ENCODE measurements at places on chromosomes 4 and X. TPM values are rescaled to one million over a fixed set of nuclear protein-coding genes. Genes with fewer than 3 reads are reported as not detected.

- DNase-seq = no peak
Measured at GRCh38 chr4:34679228-34679627, 1565.1 kb downstream of the ARAP2 start.

RADX gene
- 0.18 TPM for total RNA-seq

- DNase-seq = peak; percentile 43
Measured at GRCh38 chr4:171846232-171846631, 33.0 kb downstream of the GALNTL6 start.

GRCh38 chr4:10816571-10816970 lies 132.0 kb upstream of the CLNK start:
- no peak for DNase-seq

XPNPEP2 gene
- not detected for total RNA-seq

- peak; percentile 94 for DNase-seq
Measured at GRCh38 chrX:13223868-13224567, 95.8 kb downstream of the ATXN3L start.

AGTR2 gene
- not detected for total RNA-seq

GRCh38 chrX:119970574-119970973 lies 27.0 kb upstream of the NKAP start:
- DNase-seq = no peak

ENAM gene
- total RNA-seq = not detected

GRCh38 chr4:8609406-8609805 lies 16.8 kb downstream of the CPZ start:
- DNase-seq = no peak

- DNase-seq = no peak
Measured at GRCh38 chr4:118676128-118676527, 9.1 kb upstream of the METTL14 start.

CCDC149 gene
- total RNA-seq = 7.9 TPM

N4BP2 gene
- total RNA-seq = 3.4 TPM

CCDC110 gene
- not detected for total RNA-seq

HSFX1 gene
- not detected for total RNA-seq

DNA sequence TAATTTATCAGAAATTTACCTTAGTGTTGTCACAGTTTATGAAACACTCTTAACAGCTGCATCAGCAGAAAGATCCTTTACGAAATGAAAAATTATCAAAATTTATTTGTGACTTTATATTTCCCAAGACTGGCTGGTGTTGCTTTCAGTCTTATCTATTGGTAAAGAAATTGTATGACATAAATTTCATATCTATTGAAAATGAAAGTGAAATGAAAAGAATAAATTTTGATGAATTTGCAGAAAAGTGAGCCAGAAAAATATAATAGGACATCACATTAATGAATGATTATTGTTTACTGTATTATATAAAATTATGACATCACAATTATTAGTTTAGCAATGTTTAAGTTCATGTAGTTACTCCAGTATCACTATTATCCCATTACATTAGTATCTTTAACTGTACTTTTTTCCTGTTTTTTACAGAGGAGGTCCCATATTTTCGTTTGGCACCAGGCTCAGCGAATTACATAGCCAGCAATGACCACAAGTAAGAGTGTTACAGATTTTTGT lies 13.2 kb upstream of the TMEM165 start:
- DNase-seq = no peak

DNA sequence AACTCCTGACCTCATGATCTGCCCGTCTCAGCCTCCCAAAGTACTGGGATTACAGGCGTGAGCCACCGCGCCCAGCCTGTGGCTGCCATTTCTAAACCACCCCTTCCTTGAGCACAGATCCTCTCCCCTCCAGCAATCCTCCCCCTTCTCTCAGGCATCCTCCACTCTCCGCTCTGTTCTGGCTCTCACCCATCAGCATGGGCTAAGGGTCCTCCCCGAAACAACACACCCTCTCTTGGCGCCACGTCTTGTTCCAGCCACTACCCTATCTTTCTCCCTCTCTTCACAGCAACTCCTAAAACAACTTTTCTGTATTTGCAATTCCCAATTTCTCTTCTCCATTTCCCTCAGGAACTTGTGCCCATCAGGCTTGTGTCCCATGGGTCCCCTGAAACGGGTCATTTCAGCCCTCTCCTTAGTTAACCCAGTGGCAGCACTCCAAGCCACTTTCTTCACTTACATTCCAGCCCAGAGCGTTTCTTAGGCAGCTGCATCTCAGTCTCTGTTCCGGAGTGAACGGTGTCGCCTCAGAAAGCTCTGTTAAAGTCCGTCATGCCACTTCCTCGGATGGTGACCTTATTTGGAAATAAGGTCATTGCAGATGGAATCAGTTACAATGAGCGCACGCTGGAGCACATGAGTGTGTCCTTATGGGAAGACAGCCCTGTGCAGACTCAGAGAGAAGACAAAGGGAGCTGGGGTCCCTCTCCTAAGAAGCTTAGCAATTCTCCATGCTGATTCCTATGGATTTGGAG lies 28.3 kb upstream of the CLDN24 start:
- no peak for DNase-seq

ACSL4 gene
- 53.1 TPM for total RNA-seq

VEGFD gene
- total RNA-seq = not detected

- peak; percentile 73 for DNase-seq
Measured at GRCh38 chr4:153137159-153137558, 67.1 kb upstream of the TRIM2 start.

- no peak for DNase-seq
Measured at GRCh38 chrX:136163689-136164088, 16.4 kb downstream of the FHL1 start.

DNA sequence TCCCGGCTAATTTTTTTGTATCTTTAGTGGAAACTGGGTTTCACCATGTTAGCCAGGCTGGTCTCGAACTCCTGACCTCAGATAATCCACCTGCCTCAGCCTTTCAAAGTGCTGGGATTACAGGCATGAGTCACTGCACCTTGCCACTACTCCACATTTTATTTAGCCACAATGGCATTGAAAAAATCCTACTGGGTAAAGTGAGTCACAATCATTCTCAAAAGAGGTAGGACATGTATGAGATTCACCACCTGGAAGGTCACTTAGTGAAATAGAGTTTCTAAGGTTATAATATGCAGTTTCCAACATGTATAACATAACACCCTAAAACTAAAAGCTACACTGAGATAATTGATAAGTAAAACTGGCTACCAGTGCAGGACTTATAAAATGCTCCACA lies 159.2 kb downstream of the BTC start:
- DNase-seq = no peak

GRCh38 chr4:5526080-5526846 lies 182.1 kb downstream of the EVC2 start:
- DNase-seq = no peak

- DNase-seq = no peak
Measured at GRCh38 chr4:23770011-23770410, 119.8 kb downstream of the PPARGC1A start.

SLIT2 gene
- 28.7 TPM for total RNA-seq

- no peak for DNase-seq
Measured at GRCh38 chr4:145882604-145883003, 56.0 kb downstream of the ZNF827 start.

ANK2 gene
- 1.4 TPM for total RNA-seq

HAND2 gene
- total RNA-seq = not detected

EFHC2 gene
- 0.29 TPM for total RNA-seq

DNA sequence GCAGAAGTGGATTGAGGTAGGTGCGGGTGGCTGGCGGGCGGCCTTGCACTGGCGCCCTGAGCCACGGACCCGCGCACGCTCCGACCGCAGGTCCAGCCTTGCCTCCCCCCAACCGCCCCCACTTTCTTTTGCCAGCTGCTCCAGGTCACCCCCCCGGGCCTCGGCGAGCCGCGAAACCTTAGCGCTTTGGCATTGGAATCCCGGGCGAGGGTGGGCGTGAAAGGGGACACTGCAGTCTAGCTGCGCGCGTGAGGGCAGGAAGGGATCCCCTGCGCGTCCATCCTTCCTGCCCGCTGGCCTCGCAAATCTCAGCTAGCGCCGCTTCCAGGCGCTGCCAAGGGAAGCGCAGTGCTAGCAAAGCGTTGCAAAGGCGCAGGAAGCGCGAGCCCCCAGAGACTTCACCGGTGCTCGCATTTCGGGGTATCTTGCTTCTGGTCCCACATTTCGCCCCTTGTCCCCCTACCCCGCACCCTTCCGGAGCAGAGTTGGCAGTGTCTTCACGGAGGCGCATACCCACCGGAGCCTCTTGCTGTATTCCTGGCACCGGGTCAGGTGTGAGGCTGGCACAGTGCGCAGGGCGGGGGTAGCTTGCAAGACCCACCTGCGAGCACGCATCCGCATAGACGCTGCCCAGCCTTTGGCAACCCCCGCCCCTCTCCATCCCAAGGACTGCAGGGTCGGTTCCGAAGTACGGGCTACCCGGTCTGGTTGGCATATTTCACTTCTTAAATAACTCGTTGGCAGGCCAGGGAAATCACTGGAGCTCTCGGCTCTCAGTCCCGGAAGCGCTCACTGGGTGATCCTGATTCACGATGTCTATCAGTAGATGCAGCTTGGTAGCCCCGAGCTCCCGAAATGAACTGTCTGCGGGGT lies 104.4 kb downstream of the UCHL1 start:
- peak; percentile 46 for DNase-seq

SLC26A1 gene
- 0.52 TPM for total RNA-seq

- peak; percentile 65 for DNase-seq
Measured at GRCh38 chr4:35934320-35934981, 309.9 kb downstream of the ARAP2 start.

DIPK2B gene
- total RNA-seq = 0.40 TPM

DNA sequence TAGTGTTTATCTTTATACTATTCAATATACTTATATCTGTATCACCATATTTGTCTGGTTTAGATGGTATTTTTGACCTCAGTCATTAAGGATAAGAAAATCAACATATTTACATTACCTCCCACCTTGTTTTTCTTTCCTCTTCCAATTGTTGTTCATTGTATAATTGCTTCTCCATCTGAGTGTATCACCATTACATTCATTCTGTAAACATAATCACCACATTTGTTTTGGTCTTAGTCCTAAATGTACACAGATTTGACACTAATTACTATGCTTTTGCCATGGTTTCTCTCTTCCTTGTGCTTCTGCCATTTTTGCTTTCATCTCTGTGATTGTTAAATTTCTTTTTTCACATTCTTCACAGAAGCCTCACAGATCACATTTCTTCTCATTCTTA lies 12.7 kb downstream of the ARMCX6 start:
- no peak for DNase-seq

DNA sequence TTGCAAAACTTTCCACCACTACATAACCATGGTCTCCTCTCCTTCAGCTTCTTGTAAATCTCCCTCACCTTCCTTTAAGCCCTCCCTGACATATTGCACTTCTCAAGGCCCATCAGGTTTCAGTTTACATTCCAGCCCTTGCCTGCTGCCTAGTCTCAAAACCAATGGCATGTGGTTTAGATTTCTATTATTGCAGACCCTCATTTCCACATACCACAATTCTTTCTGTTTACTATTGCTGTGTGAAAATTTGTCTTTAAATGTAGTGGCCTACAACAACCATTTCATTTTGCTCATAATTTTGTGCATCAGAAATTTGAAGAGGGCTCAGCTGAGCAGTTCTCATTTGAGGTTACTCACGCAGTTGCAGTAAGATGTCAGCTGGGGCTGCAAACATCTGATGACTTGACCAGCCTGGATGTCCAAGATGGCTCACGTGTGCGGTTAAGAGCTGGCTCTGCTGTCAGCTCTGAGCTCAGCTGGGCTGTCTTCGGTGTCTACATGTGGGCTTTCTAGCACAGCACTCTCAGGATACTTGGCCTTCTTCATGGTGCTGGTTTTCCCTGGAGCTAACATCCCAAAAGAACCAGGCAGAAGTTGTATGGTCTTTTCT lies 29.9 kb upstream of the SOD3 start:
- DNase-seq = no peak

GRCh38 chr4:22315628-22316027 lies 200.2 kb downstream of the ADGRA3 start:
- DNase-seq = peak; percentile 7

- no peak for DNase-seq
Measured at GRCh38 chrX:74514384-74514783, 93.1 kb downstream of the SLC16A2 start.

DNA sequence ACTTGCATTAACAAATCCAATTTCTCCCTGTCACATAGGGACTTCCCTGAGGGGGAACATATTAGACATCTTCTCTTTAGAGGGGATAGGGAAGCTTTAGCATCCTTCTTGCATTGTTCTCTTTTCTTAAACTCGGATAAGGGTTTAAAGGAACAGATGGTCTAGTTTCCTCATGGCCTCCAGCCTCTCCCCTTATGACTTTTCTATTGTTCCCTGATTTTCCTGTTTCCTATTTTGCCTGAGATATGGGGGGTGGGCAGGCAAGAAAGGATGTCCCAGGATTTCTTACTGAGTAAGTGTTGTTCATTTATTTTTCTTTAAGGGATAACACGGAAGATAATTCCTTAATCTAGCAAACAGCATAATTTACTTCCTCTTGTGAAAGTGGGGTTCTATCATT lies 107.7 kb upstream of the MAGEE2 start:
- DNase-seq = no peak

FMR1NB gene
- not detected for total RNA-seq

Measured in PC-3 (cell line).